Tibial nerve (tissue), 4 donors: ENCODE measurements at places on chromosomes 12 and 14. TPM values are rescaled to one million over a fixed set of nuclear protein-coding genes. Genes with fewer than 3 reads are reported as not detected.

Gene CLEC6A
- not detected for total RNA-seq

- H3K4me3 ChIP-seq = peak within 1 kb of the TSS; percentile 46
- no peaks in the 10 kb centered on the region for H3K4me1 ChIP-seq
- H3K27me3 ChIP-seq = no peaks in the 10 kb centered on the region
- no peak for DNase-seq
- H3K27ac ChIP-seq = no peak within 1 kb of the TSS
These were observed at the start of gene NOS1 for GRCh38 chr12:117361347-117361751. Gene NOS1, minus strand, starts transcription at chr12:117361626. Its CDS starts 30,557 bp downstream, at chr12:117331069.

Gene PLXNC1
- total RNA-seq = 9.0 TPM

- H3K4me1 ChIP-seq = no peaks in the 10 kb centered on the region
- no peaks in the 10 kb centered on the region for H3K27me3 ChIP-seq
- no peak overlapping the region for H3K27ac ChIP-seq
- H3K36me3 ChIP-seq = no peaks in the 10 kb centered on the region
- H3K4me3 ChIP-seq = no peak overlapping the region
These were observed 11.7 kb upstream of the OTOGL start for GRCh38 chr12:80087486-80088213.

DNA sequence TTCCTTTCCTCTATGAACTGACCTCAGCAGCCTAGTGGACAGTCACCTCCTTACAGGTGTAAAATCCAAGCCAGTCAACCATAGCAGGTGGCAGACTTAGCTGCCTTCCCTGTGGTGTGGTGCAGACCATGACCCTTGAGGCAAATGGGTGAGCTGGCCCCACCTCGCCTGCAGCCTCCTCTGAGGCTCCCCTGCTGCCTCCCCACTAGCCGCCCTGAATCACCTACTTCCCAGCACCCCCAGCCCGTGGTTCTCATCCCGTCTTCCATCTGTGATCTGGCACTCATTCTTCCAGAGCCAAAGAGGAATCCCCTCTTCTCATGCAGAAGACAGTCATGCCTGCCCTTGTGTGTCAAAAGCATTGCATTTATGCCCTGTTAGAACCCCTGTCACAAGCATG is 34.4 kb upstream of the TSPAN9 start:
- no peak overlapping the region for H3K27ac ChIP-seq
- DNase-seq = no peak
- H3K27me3 ChIP-seq = no peaks in the 10 kb centered on the region
- no peaks in the 10 kb centered on the region for H3K36me3 ChIP-seq
- no peaks in the 10 kb centered on the region for H3K4me1 ChIP-seq

- no peaks in the 10 kb centered on the region for H3K36me3 ChIP-seq
- no peak for DNase-seq
- H3K4me3 ChIP-seq = no peak overlapping the region
- peaks cover 5% of the 10 kb centered on the region for H3K4me1 ChIP-seq
- no peaks in the 10 kb centered on the region for H3K27me3 ChIP-seq
These were observed 224.9 kb downstream of the NPAS3 start for GRCh38 chr14:33163600-33163999.

DNA sequence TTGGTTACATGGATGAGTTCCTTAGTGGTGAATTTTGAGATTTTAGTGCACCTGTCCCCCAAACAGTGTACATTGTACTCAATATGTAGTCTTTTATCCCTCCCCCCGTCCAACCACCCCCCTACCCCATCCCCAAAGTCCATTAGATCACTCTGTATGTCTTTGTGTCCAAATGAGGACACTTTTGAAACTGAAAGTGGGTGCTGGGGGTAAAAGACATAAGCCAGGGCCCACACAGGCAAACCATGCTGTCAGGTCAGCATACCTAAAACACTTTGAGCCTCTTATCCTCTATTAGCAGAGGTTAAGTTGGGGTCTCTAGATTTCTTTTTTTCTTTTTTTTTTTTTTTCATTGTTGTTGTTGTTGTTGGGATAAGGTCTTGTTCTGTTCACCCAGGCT is 31.3 kb upstream of the KICS2 start:
- H3K27ac ChIP-seq = peak overlapping the region; percentile 70
- no peaks in the 10 kb centered on the region for H3K36me3 ChIP-seq
- H3K4me3 ChIP-seq = no peak overlapping the region
- H3K4me1 ChIP-seq = no peaks in the 10 kb centered on the region
- H3K27me3 ChIP-seq = no peaks in the 10 kb centered on the region
- DNase-seq = no peak

DNA sequence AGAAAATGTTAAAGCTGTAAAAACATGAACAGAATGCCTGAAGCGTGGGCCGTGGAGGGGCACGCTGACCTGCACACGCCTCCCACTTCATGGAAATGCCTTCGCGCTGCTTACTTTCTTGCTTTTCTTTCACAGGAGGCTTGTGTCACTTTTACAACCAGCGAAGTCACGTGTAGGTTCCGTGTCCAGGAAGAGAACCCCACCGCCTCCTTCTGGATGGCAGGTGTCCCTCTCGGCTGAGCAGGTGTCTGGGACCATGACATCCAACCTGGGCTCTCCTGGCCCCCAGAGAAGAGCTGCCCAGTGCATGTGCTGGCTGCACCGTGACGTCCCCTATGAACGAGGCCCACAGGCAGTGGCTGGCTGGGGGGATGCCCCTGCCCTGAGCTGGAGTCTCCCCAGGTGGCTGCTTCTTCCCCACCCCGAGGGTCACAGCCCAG is 345.0 kb upstream of the SFSWAP start:
- no peaks in the 10 kb centered on the region for H3K36me3 ChIP-seq
- no peak overlapping the region for H3K4me3 ChIP-seq
- H3K27ac ChIP-seq = peak overlapping the region; percentile 88
- H3K4me1 ChIP-seq = no peaks in the 10 kb centered on the region

Gene SYNE3
- 71.0 TPM for total RNA-seq

Gene AKAP5
- total RNA-seq = 0.59 TPM

DNA sequence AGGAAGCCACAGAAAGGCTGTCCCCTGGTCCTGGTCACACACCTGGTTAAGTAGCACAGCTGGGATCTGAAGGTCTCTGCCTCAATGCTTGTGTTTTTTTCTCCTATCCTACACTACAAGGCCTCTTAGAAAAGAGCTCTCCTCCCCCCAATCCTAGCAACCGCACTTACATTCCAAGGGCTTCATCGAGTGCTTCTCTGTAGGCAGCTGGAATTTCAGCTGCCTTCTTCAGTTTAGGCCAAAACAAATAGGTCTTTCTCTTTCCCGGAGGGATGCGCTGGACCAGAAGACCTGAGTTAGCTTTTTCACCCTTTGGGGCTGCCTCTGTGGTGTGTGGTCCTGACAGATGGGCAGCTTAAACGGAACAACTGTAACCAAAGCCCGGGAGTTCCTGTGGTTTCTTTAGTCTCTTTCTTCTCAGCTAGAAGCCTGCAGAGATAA is 109.7 kb downstream of the GPATCH2L start:
- no peak overlapping the region for H3K27ac ChIP-seq
- no peaks in the 10 kb centered on the region for H3K27me3 ChIP-seq

- no peak overlapping the region for H3K27ac ChIP-seq
- H3K27me3 ChIP-seq = no peaks in the 10 kb centered on the region
- H3K4me1 ChIP-seq = no peaks in the 10 kb centered on the region
These were observed 846.0 kb upstream of the LRFN5 start for GRCh38 chr14:40760704-40761103.

Gene CPNE6
- not detected for total RNA-seq

DNA sequence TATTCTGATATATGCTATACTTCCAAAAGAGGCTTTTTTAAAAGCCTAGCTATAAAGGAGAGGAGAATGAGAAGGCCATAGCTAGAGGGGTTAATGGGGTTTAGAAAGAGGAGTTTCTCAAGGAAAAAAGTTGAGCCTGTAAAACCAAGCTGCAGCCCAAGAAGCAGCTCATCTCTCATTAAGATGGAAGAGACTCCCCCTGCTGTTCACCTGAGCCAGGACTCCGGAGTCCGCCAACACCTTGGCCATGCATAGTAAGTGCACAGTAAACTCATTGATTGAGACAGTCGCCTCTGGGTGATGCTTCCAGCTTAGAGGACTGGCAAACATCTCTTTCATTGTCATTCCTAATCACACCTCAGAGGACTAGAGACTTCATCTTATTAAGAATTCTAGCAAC is 46.2 kb downstream of the ANO2 start:
- DNase-seq = no peak
- H3K27ac ChIP-seq = no peak overlapping the region
- no peaks in the 10 kb centered on the region for H3K36me3 ChIP-seq
- H3K27me3 ChIP-seq = no peaks in the 10 kb centered on the region

GRCh38 chr12:112431965-112432364 is 13.2 kb downstream of the PTPN11 start:
- H3K27me3 ChIP-seq = no peaks in the 10 kb centered on the region
- H3K27ac ChIP-seq = no peak overlapping the region
- no peak for DNase-seq

GRCh38 chr12:100279607-100280244 is 12.7 kb downstream of the SCYL2 start:
- no peak overlapping the region for H3K27ac ChIP-seq
- no peaks in the 10 kb centered on the region for H3K4me1 ChIP-seq
- H3K4me3 ChIP-seq = no peak overlapping the region
- H3K27me3 ChIP-seq = no peaks in the 10 kb centered on the region

Gene MUCL1
- not detected for total RNA-seq
